ENCODE measurements at places on chromosomes 4 and X.

- DNase-seq, result no peak
Measured at GRCh38 chr4:103567591-103567990, 152.2 kb downstream of the TACR3 start.

GRCh38 chr4:15378062-15378461 lies 49.8 kb upstream of the C1QTNF7 start:
- no peak for DNase-seq

- DNase-seq, result no peak
Measured at GRCh38 chr4:74772783-74773182, 21.5 kb downstream of the BTC start.

DNA sequence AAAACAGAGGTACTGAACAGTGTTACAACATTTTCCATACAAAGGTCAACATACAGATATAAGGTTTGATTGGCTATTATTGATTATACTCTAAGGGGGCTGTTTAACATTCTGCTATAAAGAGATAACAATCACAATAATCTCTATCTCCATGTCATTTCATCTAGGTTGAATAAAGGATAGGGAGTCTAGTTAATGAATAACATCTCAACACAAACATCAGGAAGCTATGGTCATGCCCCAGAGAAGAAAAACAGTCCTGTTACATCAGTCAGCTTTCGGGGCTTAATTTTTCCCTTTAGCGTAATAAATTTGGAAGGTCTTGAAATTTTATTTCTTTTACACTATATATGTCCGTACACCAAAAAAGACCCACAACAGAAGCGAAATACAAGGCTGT lies 41.5 kb upstream of the DCAF8L2 start:
- no peak for DNase-seq

GRCh38 chrX:39335513-39336235 lies 534.4 kb downstream of the MID1IP1 start:
- DNase-seq, result no peak

GRCh38 chr4:110630688-110631402 lies 8.0 kb upstream of the PITX2 start:
- no peak for DNase-seq

GRCh38 chr4:122666527-122667245 lies 45.8 kb upstream of the IL21 start:
- DNase-seq, result no peak

GRCh38 chr4:3522326-3522640 lies 9.9 kb downstream of the LRPAP1 start:
- no peak for DNase-seq

- no peak for DNase-seq
Measured at GRCh38 chr4:76582074-76582816, 147.2 kb downstream of the SHROOM3 start.

- no peak for DNase-seq
Measured at GRCh38 chr4:83552924-83553323, 17.0 kb downstream of the GPAT3 start.

GRCh38 chr4:84915396-84915780 lies 51.1 kb downstream of the WDFY3 start:
- DNase-seq, result no peak

DNA sequence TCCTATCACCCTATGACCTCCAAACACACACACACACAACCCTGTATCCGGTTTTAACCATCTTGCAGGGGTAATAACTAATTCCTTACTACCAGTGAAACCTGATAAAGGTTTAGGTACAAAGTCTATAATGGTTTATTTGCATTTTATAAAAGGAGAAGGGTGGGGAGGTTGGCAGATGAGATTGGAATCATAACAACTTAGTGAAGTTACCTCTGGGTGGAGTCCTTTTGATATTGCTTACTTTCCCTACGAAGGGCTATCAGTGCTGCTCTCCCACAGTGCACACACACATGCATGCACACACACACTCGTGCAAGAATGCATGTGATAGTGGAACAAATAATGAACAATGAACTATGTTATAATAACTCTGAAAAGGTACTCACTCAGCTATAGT lies 56.1 kb downstream of the CCSER1 start:
- no peak for DNase-seq
